ENCODE measurements at places on chromosomes 4 and X.

DNA sequence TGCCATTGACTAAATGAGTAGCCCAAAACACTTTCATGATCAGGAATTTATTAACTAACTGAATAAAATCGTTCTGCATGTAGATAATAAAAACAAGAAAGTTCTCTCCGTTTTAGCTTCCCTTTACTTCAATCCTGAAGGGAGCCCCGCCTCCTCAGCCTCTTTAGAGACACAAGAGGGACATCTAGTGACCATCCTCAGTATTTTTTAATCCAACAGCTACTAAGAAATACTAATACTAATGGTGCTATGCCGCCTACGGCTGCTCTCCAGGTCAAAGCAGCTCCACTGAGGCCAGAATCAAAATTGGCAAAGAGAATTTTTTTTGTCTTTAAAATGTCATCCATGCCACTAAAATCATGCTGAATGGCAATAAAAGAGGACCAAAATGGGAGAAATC lies 3.2 kb upstream of the PCDH19 start:
- DNase-seq = no peak

DNA sequence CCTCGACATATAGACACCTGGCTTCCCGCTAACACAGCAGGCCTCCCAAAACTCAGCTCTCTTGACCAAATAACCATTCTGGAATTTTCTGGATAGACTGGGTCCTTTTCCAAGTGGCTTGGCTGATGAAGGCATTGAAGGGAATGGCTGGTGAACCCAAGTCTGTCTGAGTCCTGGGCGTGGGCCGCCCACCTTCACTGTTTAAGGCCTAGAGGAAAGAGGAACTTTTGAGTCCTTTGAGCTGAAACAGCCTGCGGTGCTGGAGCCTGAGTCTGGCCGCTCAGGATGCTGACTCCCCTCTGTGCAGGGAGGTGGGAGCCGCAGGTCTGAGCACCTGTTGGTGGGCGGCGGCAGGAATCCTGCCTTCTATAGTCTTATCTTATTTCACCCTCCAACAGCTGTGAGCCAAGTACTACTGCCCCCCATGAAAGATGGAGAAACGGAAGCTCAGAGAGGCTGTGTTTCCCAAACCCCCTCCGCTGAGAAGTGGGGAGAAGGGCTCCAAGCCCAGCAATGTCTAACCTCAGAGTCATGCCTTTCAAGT lies 23.4 kb downstream of the ACOX3 start:
- DNase-seq = no peak

GRCh38 chr4:72388521-72388920 lies 180.5 kb downstream of the ADAMTS3 start:
- DNase-seq = no peak

DNA sequence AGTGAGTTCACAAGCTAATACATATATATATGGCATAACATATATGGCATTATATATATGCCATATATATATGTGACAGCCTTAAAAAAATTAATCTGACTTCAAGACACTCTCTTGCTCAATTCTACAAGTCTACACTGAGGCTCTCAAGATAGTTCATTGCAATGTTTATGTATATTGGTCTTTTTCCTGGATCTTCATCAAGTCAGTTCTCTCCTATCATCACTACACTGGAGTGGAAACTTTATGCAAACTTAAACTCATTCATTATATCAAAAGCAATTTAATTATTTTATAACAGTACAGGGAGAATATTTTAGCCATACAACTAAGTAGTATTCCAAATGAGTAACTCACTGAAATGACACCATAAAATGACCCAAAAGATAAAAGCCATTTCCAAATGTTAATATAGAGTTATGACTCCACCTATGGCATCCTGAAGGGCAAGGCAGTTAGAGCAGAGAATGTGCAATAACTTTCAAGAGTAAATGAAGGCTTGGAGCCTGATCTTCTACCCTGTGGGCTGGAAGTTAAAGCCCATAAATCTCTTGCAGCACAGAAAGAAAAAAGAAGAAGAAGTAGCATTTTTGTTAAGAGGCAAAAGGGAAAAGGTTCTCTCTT lies 176.3 kb upstream of the SLIT2 start:
- DNase-seq = no peak

- DNase-seq = peak; percentile 49
Observed at GRCh38 chr4:80309294-80310004, 26.1 kb upstream of the CFAP299 start.

DNA sequence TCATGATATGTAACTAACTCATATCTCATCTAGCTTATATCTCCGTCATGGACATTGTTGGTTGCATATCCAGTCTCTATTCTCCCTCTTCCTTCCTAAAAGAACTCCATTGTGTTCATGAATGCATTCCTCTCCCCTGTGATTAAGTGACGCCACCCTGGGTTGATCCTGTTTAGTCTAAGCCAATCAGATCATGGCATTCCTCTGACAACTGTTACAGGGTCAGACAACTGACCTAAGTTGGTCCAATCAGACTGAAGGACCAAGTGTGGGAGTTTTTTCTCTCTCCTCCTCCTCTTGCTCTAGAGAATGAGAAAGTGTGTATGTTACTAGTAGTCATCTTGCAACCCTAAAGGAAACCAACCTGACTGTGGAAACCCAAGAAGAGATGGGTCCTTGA lies 3.6 kb downstream of the APOO start:
- DNase-seq = no peak

GRCh38 chrX:42804524-42804923 lies 26.6 kb upstream of the PPP1R2C start:
- no peak for DNase-seq

DNA sequence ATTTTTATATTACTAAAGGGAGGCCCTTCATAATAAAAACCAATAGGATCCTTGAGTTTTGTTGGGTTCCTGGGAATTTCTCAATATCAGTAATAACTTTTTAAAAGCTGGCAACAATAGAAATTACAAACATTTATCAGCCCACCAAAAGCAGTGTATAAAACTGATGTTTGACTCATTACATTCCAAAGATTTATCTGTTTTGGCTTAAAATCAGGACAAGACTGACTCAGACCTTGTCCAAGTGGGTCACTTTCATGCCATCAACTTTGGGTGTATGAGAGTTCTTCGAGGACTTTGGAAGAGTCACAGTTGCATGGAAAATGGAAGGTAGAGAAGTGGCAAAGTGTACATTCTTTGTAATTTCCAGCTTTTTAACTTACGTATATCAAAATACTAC lies 102.8 kb downstream of the FRMPD4 start:
- no peak for DNase-seq

DNA sequence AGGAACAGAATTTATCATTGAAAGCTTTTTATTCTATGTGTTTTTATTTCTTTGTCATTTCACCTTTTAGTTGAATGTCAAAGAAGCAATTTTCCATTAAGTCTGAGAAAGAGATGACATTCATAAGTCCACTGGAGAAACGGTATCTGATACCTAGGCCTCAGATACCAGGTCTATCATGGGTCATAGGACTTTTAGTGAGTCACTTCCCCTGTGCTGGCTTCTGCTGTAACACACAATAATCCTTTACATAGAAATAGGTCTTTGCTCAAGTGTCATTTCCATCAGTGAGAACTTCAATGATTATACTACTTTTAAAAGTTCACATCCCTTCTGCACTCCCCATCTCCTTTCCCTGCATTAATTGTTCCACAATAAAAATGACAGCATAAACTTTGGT lies 125.5 kb upstream of the ARMCX2 start:
- DNase-seq = no peak

GRCh38 chr4:40916880-40917279 lies 167.1 kb downstream of the NSUN7 start:
- no peak for DNase-seq

DNA sequence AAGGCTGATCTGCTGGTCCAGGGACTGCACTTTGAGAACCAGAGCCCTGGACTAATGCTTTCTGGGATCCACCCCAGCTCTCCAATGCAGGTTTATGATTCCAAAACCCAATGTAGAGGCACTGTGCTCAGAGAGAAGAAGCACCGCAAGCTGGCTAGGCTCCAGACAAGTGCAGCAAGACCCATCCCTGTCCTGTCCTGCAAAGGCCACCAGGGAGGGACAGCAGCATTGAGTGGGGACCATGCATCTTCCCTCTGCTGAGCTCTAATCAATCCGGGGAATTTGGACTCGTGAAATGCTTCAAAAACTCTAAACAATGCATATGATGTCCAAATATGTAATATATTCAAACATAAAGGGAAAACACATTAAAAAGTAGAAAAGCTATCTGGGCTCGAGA lies 10.8 kb upstream of the NSG1 start:
- DNase-seq = no peak

- DNase-seq = no peak
Observed at GRCh38 chr4:120001850-120002249, 64.8 kb downstream of the MAD2L1 start.

- no peak for DNase-seq
Observed at GRCh38 chr4:165905405-165906027, 32.5 kb downstream of the TLL1 start.

DNA sequence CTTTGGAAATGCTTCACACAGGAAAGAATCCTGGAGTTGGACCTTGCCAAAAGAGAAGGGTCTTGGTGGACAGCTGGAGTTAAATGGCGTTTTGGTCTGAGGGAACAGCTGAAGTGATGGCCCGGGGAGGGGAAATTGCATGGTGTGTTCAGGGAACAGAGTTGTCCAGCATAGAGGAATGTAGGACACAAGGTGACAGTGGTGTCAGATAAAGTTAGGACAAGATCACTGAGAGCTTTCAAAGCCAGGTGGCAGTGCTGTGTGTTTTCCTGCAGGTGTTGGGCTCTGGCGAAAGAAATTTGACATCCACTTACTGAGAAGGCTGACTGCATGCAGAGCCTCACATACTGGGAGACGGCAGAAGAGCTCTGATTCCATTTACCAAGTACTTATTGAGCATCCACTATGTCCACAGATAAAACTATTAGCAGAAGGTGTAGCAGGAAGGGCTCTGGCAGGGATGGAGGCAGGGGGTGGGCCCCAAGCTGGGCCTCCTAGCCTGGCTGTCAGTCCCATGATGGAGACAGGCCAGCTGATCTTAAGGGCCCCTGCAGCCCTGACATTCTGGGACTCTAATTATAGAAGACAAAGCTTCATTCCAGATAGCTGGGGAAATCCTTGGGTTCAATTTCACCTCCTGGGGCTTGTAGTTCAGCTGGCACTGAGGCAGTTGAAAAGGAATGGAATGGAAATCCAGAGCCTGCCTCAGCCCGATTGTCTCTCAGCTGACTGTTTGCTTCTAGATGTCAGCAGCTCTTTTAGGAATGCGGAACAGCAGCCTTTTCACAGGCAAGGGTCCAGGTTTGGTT lies 150.2 kb upstream of the MAMLD1 start:
- no peak for DNase-seq

DNA sequence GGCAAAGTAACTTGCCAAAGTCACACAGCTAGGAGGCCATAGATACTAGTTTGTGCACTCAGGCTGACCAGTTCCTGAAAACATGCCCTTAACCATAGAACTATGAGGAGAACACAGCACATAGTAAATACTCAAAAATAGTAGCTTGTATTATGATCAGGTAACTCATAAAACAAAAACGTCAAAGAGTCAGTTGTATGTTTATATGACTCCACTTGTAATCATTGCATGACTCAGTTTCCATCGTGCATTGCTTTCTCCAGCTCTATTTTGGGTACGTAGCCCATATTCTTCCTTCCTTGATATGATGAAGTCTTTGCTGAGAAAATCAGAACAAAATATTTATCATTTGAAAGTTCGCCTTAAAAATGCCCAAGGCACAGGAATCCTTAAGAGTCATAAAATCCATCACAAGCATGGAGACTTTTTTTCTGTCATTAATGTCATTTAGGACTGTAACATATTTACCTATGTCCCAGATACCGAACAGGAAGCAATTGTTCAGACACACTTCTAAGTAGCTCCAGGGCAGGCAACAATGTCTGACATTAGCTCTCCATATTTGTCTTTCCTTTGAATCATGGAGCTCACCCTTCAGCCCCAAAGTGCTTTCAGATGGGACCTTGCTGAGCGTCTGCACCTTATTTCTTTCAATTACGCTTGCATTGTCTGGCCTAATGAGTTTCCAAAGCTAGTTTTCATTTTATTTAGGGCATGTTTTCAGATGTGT lies 11.2 kb upstream of the MID1 start:
- DNase-seq = no peak

DNA sequence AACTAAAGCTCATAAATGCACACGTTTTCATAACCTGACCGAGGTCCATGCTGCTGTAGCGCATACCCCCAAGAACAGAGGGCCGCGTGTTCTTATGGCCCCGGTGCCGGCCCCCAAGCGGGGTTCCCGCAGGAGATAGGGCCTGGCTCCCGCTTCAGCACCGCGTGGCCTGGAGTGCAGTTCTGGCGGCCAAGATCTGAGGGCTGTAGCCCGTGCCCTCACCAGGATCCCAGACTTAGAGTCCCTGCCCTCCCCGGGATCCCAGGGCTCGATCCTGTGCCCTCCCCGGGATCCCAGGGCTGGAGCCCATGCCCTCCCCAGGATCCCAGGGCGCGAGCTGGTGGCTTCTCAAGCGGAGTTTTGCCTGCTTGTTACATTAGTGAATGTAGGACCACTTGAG lies 1.0 kb upstream of the GRPEL1 start:
- DNase-seq = no peak

GRCh38 chrX:7399373-7399772 lies 251.4 kb upstream of the PUDP start:
- no peak for DNase-seq

- no peak for DNase-seq
Observed at GRCh38 chr4:6753891-6754290, 28.6 kb upstream of the KIAA0232 start.

DNA sequence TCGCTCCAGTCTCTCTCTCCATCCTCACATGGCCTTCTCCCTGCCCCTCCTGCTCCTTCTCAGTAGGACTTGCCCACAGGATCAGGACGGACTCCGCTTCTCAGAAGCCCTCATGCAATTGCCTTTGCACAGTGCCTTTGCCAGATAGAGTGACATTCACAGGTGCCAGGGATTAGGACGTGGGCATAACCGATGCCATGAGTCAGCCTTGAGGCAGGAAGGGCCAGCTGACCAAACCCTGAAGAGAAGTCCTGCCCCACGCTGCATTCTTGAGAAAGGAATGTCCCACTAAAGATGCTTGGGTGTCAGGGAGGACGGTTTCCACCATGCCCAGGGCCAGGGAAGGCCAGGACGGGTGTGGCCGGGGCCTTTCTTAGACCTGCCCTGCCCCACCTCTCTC lies 6.6 kb upstream of the GRPEL1 start:
- DNase-seq = no peak

- no peak for DNase-seq
Observed at GRCh38 chr4:77095101-77095821, 19.5 kb upstream of the CCNI start.
